Activated T-cell treated with anti-CD3 and anti-CD28 coated beads for 24 hours (primary cell): ENCODE measurements at places on chromosomes 13 and 19.

- no peak for DNase-seq
These were observed 592 bp downstream of the CLPTM1 start for GRCh38 chr19:44955505-44956439.

DNA sequence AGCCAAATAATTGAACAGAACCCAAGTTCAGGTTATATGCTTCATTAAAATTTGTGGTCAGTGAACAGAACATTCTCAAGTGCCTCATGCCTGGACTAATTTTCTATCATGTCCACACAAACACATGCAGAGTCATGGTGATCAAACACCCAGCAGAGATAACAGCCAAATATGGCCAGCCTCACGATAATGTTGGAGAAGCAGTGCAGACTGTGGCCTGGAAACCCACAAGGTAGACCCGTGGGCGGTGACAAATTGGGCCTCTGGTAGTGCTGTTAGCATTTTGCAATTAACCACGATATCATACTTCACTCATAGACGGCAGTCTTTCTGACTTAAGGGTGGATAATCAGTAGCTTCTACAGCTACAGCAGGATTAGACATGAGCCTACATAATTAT is 35.0 kb upstream of the VWA8 start:
- peak; percentile 9 for DNase-seq

GRCh38 chr13:72983085-72983768 is 75.6 kb upstream of the KLF5 start:
- DNase-seq = no peak

DNA sequence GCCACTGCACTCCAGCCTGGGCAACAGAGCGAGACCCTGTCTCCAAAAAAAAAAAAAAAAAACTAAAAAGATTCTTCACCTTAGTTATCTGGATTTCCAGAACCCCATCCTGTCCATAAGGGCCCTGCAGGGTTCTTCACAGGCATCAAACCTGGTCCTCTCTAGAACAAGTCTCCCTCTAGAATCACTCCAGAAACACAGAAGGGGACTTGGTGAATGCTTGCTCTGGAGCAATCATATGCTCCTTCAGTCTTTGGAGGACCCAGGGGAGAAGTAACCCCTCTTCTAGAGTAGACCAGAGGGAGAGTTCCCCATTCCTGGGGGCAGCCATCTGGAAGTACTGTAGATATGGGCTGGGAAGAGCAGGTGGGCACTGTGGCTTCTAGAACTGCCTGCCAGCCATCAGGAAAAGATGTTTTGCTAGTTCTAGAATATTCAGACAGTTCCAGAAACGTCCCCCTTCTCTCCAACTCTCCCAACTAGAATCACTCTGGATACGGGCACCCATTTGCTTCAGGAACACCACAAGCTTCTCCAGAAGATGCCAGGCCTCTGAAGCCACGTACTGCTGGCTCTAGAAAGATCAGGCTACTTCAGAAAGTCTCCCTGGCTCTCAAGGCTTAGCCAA is 2.8 kb downstream of the FUT1 start:
- no peak for DNase-seq

DNA sequence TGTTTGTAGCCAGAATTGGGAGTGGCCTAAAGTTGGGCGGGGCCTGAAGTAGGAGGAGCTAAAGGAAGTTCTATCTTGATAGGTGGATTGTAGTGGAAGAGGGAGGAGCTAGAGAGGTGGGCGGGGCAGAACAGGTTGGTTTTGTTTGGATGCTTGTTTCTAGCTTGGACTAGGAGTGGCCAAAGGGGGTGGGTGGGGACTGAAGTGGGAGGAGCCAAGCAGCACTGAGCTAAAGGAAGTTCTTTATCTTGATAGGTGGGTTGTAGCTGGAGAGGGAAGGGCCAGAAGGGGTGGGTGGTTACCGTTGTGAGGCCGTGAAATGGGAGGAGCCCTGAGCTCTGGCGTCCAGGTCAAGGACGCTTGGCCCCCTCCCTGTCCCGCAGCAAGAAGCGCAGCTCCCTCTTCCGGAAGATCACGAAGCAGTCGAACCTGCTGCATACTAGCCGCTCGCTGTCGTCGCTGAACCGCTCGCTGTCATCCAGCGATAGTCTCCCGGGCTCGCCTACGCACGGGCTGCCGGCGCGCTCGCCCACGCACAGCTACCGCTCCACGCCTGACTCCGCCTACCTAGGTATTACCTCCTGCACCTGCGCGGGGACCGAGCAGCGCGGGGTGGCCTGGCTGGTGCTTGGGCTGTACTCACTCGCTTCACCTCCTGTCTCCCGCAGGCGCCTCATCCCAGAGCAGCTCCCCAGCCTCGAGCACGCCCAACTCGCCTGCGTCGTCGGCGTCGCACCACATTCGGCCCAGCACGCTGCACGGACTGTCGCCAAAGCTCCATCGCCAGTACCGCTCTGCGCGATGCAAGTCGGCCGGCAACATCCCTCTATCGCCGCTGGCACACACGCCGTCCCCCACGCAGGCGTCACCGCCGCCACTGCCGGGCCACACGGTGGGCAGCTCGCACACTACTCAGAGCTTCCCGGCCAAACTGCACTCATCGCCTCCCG is 8.0 kb downstream of the DNASE2 start:
- DNase-seq = no peak

DNA sequence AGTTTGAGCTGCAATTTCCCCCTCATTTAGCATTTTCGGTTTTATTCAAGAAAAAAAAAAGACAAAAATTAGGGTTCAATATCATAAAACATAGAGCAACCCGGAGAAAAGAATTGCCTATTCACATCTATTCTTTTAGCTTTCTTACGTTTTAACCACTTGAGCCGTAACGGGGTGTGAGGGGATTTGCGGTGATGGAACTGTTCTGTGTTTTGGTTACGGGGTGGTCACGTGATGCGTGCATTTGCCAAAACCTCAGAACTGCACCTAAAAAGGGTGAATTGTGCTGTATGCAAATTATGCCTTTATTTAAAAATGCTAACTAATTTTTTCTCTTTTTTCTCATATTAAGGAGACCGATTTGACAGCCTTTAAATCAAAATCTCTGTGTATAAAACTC is 22.1 kb downstream of the CLEC11A start:
- DNase-seq = no peak

DNA sequence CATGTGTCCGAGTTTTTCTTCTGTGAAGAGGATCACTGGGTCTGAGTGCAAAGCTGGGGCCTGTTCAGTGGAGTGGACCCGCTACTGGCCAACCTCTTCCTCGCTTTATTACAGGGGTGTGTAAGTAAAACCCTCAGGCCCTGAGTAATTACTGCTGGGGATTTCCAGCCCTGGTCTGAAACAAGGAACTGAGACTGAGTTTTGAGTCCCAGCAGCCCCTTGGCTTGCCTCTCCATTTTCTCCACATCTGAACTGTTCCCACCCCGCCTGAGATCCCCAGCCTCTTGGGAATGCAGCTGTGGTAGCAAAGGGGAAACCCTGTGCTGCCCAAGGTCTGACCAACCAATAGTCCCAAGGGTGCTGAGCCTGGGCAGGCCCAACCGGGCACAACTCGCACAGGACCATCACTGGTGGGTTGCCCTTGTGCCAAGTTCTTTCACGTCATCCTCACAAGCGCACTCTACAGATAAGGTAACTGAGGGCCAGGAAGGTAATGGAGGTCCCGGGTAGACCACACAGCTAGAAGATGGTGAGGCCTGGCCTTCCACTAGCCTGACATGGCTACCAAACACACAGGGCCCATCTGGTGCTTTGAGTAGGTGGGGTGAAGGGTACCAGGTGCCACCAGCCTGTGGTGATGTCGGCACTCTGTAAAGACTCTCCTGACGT is 13.7 kb upstream of the SLC35E1 start:
- peak; percentile 34 for DNase-seq

- DNase-seq = no peak
These were observed 108.0 kb downstream of the TBC1D4 start for GRCh38 chr13:75373988-75374387.

DNA sequence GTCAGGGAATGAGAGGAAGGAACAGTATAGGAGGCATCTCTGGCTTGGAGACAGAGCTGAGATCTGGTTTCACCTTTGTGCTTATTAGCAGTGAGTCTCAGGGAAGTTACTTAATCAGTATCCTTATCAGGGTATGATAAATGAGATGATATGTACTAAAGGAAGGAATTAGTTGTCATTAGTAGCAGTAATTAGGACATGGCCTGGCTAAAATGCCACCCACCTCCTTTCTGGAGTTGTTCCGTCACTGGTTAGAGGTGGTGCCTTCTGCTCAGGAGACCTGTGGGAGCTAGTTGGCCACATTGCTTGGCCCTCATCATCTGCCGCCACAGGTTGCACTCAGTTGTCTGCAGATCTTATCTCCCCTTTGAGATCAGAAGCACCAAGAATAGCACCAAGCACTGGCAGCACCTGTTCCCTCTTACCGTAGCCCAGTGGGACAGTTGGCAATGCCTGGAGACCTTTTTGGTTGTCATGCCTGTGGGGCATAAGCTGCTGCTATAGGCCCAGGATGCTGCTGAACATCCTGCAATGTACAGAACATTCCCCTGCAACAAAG is 4.7 kb downstream of the GPATCH1 start:
- no peak for DNase-seq

- no peak for DNase-seq
These were observed 81.2 kb downstream of the TRPC4 start for GRCh38 chr13:37788346-37788745.

DNA sequence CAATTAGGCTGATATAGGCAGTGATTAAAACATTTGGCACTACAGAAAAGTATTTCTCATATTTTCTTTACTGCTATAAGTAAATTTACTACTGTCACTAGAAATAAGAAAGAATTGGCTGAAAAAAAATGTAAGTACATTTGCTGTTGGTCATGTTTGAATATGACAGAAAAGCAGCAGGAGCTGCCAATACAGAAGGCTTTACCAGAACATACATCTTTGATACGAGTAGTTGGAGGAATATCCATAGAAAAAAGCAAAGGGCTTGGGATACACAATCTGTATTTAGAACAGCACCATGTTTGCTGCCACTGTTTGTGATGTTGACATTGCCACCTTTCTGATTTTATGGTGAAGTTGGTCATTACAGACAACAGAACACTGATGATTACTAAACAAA is 21.6 kb downstream of the PCDH9 start:
- DNase-seq = no peak

GRCh38 chr13:39326469-39327171 is 276.4 kb downstream of the LHFPL6 start:
- DNase-seq = no peak

GRCh38 chr19:10183926-10184325 is 10.8 kb downstream of the DNMT1 start:
- no peak for DNase-seq

DNA sequence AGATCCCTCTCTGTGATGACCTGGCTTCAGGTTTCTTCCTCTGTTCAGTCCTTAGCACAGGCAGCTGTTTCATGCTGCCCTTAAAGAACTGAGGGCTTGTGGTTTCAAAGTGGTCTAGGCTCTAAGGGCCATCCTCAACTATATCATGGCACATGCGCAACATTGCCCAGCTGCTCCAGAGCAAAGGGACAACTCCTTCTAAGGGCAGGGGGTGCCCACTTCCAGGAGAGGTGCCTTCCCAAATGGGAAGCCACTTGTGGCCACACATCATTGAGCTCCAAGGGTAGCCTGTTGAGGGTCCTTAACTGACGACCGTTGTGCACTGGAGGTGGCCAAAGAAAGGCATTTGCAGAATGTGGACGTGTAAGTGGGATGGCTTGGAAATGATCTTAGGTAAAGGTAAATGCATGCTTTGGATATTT is 7.3 kb downstream of the GPR183 start:
- no peak for DNase-seq

- no peak for DNase-seq
These were observed 131.7 kb downstream of the ATP11A start for GRCh38 chr13:112821340-112822055.

- no peak for DNase-seq
These were observed 51.2 kb downstream of the COLGALT1 start for GRCh38 chr19:17606590-17607185.

- no peak for DNase-seq
These were observed 81.1 kb upstream of the FLT1 start for GRCh38 chr13:28576067-28576466.

- no peak for DNase-seq
These were observed 95.7 kb downstream of the KCTD12 start for GRCh38 chr13:76790526-76790925.

- DNase-seq = no peak
These were observed 8.8 kb upstream of the CPB2 start for GRCh38 chr13:46113596-46113995.

GRCh38 chr13:44921246-44921877 is 67.9 kb downstream of the NUFIP1 start:
- no peak for DNase-seq

DNA sequence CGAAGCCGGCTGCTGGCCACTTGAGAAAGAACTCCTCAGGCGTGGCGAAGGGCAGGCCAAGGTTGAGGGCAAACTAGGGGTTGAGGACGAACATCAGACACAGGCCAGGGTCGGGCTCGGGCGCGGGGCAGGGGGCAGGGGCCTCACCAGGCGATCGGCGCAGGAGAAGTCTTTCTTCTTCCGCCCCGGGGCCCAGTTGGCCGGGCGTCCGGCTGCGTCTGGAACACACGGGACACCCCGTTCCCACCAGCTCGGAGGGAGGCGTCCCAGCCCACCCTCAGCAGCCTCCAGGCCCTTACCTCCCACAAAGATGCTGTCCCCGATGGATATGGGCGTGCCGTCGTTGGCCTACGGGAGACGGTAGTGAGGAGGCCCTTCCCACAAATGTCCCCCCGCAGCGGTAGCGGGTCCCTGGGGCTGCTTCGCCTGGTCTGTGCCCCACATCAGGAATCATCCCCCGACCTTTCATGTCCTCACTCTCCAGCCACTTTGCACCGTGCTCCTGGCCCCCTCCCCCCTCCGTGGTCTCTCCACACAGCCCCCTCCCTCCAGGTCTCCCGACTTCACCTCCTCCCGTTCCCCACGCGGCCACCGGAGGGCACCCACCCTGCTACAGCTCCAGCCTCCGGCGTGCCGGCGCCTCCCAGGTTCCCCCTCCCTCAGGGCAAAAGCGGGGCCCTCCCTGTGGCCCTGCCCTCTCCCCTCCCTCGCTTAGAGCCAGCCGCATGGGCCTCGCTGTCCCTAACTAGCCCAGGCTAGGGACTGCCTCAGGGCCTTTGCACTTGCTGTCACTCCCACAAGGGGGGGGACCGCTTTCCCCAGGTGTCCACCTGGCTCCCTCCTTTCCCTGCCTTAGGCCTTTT is 4.8 kb downstream of the PNKP start:
- no peak for DNase-seq

DNA sequence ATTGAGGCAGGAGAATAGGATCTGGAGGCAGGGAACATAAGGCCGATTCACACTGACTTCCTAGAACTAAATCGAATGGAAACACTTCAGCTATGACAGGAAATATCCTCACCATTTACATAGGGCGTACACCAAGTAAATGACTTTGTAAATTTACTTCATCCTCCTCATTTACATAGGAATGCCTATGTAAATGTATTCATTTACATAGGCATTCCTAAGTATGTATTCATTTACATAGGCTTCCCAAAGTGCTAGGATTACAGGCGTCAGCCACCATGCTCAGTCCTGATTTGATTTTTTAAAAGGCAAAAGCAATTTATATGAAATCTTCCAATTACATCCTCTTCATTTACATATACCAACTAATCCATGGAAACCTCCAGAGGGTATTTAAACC is 133.1 kb upstream of the RFC3 start:
- no peak for DNase-seq
